ENCODE measurements at places on chromosomes 4 and X.

- no peak for DNase-seq
These were observed 56.9 kb downstream of the SERTM2 start for GRCh38 chrX:111568354-111568753.

DNA sequence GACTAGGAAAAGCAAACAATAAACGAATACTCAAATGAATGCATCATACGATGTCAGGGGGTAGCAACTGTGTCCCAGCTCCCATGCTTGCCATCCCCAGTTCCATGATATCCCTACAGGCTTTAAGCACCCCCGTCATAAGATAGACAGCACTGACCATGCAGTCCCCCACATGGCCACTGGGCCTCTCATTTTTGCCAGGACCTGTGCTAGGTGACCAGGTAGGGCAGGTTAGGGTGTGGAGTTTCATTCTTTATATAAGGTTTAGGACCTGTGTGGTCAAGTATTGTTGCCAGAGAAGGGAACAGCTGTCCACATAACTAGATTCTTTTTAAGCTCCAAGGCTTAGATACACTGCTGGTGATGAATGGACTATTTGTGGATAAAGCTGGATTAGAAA lies 9.7 kb downstream of the PPEF2 start:
- DNase-seq: no peak

- no peak for DNase-seq
These were observed 195.2 kb upstream of the EPHA5 start for GRCh38 chr4:65865489-65865888.

DNA sequence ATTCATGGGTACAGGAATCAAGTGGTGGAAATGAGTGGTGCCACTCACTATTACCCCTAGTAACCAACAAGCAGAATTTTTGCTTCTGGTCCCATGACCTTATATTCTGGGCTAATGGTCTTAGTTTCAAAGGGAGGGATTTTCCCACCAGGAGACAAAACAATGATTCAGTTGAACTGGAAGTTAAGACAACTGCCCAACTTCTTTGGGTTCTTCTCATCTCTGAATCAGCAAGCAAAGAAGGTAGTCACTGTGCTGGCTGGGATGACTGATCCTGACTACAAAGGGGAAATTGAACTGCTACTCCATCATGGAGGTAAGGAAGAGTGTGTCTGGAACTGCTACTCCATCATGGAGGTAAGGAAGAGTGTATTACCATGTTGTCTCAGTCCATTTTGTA lies 87.2 kb downstream of the IL13RA2 start:
- no peak for DNase-seq
